ENCODE measurements at places on chromosomes 5 and 9.

GRCh38 chr9:136728548-136729123 lies 14.1 kb downstream of the LCN10 start:
- DNase-seq = no peak

DNA sequence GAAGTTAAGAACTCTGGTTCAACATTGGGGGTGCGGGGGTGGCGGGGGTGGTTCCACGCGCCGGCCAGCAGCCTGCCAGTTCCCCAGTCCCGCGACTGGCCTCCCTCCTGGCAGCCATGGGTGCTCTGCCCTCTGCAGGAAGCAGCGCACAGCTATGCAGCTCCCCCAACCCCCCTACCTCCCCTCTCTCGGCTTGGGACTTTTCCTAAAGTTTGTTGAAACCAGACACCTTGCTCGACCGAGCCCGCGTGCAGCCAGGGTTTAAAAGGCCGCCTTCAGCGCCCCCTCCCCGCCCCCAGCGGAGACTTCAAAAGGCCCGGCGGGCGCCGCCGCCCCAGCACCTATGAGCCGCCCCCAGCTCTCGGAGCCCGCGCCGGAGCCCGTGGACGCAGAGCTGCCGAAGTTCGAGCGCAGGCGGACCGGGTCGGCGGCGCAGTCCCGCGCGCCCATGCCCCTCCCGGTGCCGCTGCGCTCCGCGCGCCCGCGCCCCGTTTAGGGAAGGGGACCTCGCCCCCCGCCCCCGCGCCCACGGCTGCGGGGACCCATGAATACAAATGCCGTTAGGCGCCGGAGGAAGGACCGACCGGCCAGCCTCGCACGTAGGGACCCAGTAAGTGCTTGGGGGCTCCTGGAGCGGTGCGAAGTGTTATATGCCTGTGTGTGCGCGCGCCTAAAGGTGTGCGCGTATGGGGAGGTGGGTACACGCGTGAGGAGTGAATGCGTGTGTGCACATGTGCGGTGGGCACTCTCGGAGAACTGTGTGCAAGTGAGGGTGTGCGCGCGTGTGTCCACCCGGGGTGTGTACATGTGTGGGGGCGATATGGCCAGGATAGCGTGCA lies 1.4 kb upstream of the COL27A1 start:
- DNase-seq = no peak

- DNase-seq = no peak
Measured at GRCh38 chr5:34731435-34732232, 75.5 kb downstream of the RAI14 start.

GRCh38 chr9:127793093-127793708 lies 7.4 kb downstream of the CDK9 start:
- DNase-seq = no peak

- no peak for DNase-seq
Measured at GRCh38 chr9:109252291-109252690, 68.6 kb downstream of the EPB41L4B start.

DNA sequence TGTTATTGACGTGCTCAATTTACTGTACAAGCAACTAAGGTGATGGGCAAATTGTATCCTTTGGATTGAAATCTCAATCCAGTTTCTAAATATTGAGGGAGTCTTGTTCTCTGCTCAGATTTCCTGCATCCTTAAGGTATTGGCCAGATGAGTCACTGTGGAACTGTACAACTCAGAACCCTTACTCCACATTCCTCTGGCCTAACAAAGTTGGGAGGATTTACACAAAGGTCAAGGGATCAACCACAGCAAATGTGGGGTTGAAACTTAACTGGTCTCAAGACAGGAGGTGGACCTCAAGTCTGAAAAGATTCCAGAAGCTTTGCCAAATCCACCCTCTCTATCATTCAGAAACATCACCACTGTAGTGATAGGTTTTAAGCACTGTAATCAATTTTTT lies 81.5 kb upstream of the AGXT2 start:
- DNase-seq = no peak

DNA sequence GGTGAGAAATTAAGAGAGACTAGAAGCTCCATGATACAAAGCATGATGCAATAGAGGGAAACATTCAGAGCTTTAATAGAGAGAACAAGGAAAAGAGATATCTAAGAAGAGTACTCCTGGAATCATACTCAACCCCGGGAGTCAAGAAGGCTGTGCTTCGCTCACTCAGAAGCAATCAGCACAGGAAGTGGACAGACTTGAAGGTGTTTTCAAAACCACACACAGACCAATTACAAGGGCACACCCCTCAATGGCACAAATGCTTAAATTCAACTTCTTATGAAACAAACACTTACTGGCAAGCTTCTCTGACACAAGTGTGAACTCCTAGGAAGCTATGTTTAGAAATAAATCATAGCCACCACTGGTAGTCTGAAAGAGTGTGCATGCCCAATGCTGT lies 462.3 kb downstream of the GABRG2 start:
- no peak for DNase-seq

DNA sequence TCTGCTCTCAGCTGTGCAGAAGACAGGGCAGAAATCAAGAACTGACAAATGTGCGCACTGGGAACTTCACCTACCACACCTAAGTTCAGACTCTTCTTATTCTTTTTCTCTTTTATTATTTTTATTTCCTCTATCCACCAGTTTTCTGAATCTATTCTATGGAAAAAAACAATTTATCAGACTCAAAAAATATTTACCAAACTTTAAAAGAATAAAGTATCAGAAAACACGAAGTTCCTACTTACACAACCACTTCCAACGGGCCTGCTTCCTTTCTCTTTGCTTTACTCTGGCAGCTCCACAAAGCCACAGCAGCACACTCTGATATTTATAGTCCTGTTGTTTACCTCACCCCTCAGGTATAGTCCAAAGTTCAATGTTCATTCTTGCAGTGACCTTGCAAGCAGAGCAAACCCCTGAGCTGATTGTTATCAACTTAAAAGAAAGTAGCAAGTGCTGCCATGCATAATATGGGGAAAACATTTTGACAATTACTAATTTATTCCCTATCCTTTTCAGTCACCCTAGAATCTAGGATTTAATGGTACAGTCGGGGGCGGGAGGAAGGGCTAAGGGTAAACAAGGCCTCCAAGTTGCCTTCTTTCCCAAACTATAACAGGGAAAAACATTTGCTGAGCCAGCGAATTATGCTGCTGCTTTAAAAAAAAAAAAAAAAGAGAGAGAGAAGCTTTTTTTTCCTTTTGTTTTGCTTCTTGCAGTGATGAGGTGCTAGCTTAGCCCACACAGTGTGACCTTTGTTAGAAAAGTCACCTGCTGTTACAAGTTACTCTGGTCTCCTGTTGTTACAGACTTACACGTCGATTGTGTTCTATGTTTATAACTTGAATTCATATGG lies at the start of gene SELENOP:
Gene SELENOP (minus strand): TSS at position 302 of the 856 bp plus-strand sequence. CDS start 3,539 bp downstream, outside the sequence.
- no peak for DNase-seq

DNA sequence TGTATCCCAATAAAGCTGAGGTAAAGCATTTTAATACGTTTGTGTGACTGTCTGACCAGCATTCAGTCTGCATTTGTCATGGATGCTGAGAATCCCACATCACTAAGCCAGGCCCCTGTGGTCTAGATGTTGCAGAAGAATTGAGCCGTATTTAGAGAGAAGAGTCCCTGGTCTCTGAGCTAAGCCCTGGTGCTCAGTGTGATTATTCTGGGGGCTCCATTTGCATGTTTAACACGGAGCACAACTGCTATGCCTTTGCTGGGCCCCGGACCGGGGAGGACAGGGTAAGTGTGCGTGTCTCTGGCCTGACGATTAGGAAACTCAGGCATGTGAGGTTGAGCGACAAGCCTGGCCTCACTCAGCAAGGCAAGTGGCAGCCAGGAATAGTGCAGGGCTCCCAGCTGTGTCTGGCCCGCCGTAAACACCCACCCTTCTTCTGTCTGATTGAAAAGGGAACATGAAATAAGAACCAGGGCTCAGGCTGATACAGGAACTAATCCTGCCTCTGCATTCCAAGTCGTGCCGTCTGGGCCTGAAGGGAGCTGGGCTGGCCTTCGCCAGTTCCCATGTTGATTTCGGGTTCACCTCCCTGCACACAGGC lies 22.3 kb downstream of the FAM78A start:
- no peak for DNase-seq

GRCh38 chr5:136279314-136279713 lies 86.0 kb downstream of the TRPC7 start:
- no peak for DNase-seq

DNA sequence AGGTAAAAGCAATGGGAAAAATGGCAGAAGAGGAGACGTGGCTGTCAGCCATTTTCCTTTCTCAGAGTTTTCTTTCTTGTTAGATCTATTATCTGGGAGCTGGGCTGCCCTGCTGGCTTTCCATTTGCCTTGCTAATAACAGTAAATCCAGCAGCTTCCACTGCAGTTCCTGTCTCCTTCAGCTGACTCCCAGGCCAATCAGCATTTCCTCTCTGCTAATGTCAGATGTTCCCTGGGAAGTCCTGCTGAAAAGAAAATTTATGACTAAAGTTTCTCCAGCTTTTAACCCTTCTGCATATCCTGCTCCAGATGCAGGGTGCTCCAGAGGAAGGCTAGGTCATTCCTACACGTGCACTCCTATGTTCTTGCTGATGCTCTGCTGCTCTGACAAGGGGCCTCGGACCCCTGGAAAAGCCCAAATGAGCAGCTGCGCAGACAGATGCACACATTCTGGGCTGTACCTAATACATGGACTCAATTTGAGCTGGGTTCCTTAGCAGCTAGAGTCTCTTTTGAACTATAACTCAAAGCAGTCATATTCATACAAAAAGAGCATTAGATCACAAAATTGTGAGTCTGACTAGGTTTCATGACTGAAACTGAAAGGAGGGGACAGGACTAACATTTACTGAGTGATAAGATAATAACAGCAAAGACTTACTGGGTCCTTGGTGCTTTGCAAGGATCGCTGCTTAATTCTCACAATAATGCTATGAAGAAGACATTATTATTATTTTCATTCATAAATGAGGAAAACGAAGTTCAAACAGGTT lies 182.2 kb downstream of the MAPKAP1 start:
- DNase-seq = no peak

GRCh38 chr5:82066791-82067190 lies 95.0 kb downstream of the ATG10 start:
- no peak for DNase-seq

- no peak for DNase-seq
Measured at GRCh38 chr9:133957328-133957727, 34.8 kb downstream of the VAV2 start.

- no peak for DNase-seq
Measured at GRCh38 chr5:10849278-10849677, 88.2 kb upstream of the DAP start.

GRCh38 chr5:9686216-9686615 lies 56.1 kb upstream of the TAS2R1 start:
- no peak for DNase-seq

DNA sequence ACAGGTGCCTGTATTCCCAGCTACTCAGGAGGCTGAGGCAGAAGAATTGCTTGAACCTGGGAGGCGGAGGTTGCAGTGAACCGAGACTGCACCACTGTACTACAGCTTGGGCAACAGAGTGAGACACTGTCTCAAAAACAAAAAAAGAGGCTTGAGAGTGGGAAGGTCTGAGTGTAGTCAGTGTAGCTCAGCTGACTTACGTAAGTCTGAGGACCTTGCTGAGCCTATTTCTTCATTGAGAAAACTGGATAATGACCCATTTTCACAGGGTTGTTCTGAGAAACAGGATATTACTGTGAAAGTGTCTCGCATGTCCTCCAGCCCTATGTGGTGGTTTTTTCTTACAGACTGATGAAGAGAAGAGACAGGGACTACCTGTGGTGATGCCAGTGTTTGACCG lies 66.7 kb downstream of the WDR41 start:
- no peak for DNase-seq

- no peak for DNase-seq
Measured at GRCh38 chr9:126608551-126608950, 5.2 kb upstream of the LMX1B start.

DNA sequence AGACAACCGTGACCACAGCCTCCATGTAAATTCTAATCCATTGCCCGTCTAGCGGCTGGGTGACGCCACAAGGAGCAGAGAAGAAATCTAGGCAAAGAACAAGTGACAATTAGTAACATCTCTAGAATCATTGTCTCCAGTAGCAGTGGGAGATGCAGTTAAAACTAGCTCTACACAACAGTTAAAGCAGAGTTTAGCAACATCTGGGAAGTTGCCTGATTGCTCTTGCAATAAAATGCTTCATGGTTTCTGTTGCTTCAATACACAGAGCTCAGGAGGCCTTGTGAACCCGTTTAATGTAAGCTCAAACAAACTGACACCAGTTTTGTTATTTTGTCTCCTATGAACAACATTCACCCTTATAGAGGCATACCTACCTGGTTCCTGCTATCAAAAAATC lies 369.8 kb upstream of the PDE4D start:
- DNase-seq = no peak

DNA sequence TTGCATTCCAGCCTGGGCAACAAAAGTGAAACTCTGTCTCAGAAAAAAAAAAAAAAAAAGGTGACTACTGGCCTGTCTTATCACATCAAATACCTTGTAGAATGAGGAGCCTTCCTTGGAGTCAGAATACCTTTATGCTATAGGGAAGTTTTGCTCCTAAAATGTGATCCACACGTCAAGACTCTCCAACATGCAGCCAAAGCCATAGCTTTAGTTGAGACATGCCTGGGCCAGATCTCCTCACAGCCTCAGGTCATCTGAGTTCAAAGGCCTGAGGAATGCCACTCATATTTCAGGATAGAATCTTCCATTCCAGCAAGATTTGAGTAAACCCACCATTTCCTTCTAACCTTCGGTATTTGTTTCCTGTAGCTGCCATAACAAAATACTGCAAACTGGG lies 13.7 kb upstream of the SOWAHA start:
- no peak for DNase-seq

DNA sequence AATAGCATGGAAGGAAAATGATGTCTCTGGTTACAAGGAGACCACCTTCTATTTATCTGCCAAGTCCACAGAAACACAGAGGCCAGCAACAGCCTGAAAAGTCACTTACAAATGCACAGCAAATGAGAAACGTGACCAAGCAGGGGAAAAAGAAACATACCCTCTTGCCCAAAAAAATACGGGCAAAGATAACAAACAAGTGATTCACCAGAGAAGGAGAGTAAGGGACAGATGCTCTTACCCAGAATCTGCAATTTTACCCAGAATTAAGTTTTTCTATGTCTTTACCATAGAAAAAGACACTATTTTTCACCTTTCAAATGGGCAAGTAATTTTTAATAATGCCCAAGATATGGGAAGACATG lies 28.1 kb downstream of the CAMSAP1 start:
- DNase-seq = no peak

DNA sequence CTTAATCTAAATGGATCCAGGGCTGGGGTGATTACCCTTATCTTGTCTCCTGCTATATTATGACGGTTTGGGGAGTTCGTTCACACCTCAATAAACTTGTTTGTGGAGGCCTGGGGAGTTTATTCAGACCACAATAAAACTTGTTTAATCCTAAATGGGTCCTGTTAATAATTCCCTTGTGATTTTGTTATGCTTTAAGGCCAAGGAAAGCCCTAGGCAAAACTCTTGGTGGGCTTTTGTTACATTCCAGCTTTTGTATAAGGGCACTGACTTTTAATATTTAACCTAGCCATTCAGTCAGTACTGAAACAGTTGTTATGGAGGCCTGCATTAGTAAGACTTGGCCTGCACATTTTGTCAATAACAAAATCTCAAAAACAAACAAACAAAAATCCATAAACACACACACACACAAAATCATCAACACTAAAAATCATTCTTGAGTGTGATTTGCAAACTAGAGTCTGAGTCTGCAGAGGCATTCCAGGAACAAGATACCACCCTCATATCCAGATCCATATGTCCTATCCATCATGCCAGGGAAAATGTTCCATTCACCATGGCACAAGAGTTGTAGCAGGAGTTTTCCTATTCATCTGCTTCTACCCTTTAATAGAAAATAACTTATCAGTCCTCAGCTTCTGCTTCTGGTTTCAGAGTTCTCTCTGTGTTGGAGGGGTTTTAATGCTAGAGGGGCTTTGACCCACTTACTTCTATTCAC lies 421.7 kb downstream of the AGTPBP1 start:
- no peak for DNase-seq
